ENCODE measurements at places on chromosomes 7 and 10.

DNA sequence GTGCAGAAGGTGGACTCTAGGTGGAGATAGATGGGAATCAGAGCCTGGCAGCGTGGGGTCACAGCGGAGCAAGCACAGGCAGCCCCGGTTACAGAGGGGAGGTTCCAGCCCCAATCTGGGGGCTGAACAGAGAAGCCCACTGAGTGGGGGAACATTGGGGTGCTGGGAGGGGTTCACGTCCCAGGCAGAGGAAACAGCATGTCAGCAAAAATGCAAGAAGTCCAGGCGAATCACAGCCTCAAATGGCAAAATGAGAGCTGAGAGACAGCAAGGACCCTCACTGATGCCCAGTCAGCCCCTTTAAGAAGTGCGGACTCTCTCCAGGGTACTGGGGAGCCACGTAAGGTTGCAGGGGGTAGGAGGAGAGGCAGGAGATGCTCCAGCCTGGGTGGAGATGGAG is 62.0 kb downstream of the ELFN1 start:
- no peak for DNase-seq

- DNase-seq: no peak
Observed at GRCh38 chr7:116727432-116728009, 55.5 kb downstream of the MET start.

DNA sequence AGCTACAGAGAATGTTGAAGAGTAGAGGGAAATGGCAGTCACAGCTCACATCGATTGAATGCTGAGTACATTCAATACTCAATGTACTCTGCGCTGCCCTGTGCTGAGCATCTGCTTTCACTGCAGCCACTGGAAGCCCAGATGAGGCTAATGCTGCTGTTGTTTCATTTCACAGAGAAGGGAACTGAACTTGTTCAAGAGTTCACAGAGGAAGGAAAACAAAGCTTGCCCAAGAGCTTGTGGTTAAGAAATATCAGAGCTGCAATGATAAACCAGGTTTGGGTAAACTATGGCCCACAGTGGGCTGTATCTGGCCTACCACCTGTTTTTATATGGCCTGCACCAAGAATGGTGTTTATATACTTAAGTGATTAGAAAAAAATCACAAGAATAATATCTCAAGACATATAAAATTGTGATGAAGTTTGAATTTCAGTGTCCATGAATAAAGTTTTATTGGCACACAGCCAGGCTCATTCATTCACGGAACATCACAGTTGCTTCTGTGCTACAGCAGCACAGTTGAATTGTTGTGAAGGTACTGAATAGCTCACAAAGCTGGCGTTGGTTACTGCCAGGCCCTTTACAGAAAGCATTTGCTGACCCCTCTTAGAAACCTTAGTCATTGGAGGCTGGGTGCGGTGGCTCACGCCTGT is 64.1 kb downstream of the CFAP58 start:
- DNase-seq: peak; percentile 13

DNA sequence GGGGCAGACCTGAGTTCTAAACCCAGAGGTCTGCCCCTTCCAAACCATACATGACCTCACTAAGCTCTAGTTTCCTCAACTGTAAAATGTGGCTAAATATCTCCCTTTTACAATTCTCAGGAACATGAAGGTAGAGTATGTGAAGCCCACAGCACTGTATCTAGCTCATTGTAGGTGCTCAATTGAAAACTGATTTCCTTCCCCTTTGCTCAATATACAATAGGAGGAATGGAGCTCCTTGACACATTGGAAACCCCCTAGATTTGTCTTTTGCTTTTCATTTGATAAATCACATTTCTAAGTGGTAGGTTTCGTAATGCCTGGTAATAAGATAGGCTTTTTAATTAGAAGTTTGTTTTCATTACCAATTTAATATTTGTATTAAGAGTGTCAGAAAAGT is 153.3 kb downstream of the ARID5B start:
- no peak for DNase-seq

DNA sequence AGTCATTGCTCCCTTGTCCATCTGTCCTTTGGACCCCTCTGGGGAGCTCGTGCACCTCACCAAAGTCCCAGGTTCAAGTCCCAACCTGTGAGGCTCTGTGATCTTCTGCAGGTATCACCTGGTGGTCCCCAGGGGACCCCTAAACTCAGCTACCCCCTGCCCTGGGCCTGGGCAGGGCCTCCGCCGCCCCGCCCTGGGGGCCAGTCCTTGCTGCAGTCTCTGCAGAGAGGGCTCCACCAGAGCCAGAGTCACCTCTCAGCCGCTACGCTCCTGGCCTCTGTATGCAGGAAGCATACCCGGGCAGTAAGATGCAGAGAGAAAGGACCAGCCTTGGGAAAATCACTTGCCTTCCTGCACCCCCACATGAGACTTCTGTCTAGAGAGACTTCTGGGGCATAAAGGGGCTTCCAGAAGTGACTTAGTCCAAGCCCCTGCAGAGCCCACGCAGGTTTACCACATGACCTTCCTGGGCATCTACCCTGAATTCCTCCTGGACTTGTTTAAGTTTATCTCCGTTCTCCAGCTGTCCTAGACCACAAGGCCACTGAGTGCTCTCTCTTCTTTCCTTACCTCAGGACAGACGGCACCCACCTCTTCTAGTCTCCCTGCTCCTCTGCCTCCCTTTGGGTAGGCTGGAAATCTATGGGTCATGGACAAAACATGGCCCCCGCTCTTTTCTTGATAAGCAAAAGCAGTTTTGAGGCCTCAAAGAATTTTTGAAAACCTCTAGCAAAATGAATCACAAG is 21.2 kb downstream of the CALML5 start:
- DNase-seq: no peak

GRCh38 chr10:133185421-133185820 is 25.4 kb downstream of the KNDC1 start:
- no peak for DNase-seq

GRCh38 chr10:43913676-43914235 is 265.1 kb upstream of the ZNF32 start:
- DNase-seq: no peak

DNA sequence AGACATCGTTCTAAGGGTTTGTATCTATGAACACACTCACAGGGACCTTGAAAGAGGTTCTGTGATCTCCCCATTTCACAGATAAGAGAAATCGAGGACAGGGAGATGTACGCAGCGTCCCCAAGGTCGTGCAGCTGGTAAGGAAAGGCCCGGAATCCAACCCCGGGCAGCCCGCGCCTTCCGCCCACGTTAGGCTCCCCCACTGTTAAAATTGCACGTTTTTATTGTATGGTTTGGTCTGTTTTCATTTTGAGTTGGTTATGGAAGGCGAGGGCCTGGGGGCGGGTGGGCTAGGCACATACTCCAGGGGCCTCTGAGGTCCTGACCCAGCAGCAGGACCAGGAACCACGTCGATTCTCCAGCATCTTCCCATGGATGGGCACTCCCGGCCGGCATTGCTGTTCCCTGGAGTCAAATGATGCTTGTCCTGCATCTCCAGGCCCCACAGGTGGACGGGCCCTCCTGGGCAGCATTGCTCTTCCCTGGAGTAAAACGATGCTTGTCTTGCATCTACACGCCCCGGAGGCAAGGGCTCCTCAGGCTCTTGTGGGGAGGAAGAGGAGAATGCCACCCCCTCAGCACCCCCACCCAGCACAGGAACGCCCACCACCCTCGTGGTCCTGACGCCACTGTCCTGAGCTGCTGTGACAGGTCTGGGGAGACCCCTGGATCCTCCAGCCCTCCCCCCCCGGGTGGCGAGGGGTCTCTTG is 65.9 kb downstream of the PDGFA start:
- no peak for DNase-seq

- peak; percentile 85 for DNase-seq
Observed at GRCh38 chr7:86926732-86927131, 132.7 kb downstream of the ELAPOR2 start.

GRCh38 chr10:78320506-78320905 is 286.8 kb downstream of the RPS24 start:
- no peak for DNase-seq

- DNase-seq: no peak
Observed at GRCh38 chr10:72270607-72271281, 3.0 kb upstream of the DDIT4 start.

- DNase-seq: peak; percentile 16
Observed at GRCh38 chr7:12728192-12728538, 40.7 kb downstream of the ARL4A start.

DNA sequence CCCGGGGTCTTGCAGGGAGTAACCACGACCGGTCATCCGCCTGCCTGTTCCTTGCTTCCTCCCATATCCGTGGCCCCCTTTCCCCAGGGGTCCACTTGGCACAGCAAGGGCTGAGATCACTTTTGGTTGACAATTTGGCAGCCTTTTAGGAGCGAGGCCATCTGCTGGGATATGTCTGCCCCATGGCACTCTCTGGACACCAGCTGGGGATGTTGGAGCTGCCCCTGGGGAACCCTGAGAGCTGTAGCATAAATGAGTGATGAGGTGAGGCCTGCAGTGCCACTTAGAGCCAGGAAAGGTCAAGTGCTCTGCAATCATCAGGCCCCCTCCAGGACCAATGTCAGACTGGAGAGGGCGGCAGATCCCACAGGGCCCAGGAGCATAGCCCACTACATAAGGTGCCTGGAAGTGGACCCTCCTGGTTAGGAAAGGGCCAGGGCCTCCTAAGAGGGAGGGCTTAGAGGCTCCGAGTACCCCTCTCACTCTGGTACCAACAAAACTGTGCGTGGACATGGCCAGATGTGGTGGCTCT is 92.1 kb downstream of the HIP1 start:
- DNase-seq: no peak

DNA sequence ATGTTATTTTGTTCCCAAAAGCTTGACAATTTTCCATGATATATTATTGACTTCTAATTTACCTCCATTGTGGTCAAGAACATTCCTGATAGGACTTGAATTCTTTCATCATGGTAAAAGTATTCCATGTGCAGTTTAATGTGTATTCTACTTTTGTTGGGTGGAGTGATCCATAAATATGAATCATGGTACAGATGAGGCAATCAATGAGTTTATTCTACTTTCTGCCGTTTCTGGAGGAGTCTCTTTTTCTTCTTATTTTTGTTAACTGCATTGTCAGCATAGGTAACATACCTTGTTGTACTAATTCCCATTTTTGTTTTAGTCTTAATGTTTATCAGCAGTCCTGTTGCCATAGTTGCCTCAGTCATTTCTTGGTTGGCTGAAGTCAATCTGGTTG is 69.6 kb downstream of the SHOC2 start:
- DNase-seq: no peak

GRCh38 chr7:116340943-116341907 is 130.9 kb downstream of the TES start:
- DNase-seq: peak; percentile 4

DNA sequence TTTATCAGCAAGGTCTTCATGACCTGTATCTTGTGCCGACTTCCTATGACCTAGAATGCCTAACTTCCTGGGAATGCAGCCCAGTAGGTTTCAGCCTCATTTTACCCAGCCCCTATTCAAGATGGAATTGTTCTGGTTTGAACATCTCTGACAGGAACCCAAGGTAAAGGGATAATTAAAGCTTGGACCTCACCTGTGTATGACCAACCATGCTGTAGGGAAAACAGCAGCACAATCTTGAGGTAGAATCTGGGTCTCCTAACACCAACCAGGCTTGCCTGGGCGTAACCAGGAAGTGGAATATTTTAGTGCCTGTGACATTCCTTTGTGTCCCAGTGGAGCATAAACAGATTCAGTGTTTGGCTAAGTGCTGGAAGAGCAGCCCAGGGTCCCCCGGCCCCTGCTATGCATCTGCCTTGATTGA is 94.1 kb downstream of the PFKFB3 start:
- no peak for DNase-seq

GRCh38 chr10:75035975-75036708 is 75.3 kb upstream of the SAMD8 start:
- DNase-seq: peak; percentile 22

DNA sequence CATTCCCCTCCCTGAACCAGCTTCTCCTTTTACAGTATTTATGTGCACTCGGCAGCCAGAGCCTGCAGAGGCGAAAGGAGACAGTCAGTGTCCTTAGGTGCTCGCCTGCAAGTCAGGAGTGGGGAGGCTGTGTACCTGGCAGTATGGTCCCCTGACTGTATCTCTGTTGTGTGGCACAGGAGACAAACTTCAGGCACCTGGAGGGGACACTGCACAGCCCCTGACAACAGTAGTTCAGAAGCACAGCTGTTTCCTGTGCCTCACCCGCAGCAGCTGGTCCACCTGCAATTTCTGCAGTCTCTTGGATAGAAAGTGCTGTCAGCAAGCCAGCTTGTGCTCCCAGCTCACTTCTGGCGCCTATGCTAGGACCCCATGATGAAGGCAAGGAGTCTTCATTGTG is 73.4 kb upstream of the LAMB4 start:
- DNase-seq: no peak

DNA sequence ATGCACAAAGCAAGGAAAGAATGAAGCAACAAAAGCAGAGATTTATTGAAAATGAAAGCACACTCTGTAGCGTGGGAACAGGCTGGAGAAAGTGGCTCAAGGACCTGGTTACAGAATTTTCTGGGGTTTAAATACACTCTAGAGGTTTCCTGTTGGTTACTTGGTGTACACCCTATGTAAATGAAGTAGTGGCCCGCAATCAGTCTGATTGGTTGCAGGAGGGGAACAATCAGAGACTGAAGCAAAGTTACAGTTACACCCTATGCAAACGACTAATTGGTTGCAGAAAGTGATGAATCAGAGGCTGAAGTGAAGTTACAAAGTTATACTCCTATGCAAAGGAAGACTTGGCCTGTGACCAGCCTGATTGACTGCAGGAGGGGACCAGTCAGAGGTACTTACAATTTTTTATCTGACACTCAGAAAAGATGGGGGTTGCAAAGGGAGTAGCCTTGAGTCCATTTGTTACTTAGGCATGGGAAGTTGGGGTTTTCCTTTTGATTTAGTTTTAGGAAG is 3.6 kb upstream of the MTPN start:
- peak; percentile 8 for DNase-seq

- DNase-seq: no peak
Observed at GRCh38 chr10:60803865-60804264, 25.6 kb downstream of the CDK1 start.

DNA sequence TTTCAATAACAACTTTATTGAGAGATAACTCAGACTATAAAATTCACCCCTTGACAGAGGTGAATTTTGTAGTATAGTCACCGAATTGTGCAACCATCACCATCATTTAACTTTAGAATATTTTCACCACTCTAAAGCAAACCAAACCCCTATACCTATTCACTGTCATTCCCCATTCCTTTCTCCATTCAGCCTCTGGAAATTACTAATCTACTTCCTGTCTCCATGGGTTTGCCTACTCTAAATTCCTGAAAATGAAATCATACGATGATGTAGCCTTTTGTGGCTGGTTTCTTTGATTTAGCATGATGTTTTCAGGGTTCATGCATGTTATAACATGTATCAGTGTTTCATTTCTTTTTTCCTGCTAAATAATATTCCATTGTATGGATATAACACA is 15.6 kb upstream of the LMTK2 start:
- no peak for DNase-seq

DNA sequence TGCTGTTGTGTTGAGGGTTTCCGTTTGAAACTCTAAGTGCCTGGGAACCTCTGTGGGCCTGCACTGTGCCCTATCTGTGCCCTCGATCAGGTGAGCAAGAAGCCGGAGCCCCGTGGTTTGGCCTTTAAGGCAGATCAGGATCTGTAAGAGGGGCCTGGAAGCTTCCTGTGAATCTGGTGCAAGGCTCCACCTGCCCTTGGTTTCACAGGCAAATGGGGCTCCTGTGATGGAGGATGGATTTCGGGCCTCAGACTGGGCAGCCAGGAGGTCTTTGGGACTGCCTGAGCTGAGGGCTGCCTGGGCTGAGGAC is 21.6 kb downstream of the SCART1 start:
- DNase-seq: no peak
